ENCODE measurements at places on chromosomes 4 and X.

DNA sequence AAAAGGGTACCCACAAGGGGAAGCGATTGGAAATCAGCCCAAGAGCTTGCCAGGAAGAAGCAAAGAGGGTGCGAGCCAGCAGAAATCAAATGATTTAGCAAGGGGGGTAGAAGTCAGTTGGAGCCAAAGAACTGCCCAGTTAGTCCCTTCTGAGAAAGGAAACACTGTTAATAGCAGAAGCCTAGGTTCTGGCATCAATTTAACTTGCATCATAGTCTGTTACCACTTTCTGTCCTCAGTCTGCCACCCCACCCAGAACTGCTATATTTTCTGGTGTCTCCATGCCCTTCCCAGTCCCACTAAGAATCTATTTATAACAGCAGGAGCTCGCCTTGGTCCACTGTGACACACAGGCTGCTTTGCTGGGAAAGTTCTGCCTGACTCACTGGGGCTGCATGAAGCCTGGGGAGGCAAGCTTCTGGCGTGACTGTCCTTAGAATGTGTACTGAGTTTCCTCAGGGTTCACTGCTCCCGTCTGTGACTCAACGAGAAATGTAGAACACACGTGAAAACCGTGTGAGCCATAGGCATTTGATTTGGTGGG, 157.8 kb upstream of the TTC29 start:
- DNase-seq = no peak

- no peak for DNase-seq
These were observed 5.0 kb upstream of the ZRSR2 start for GRCh38 chrX:15785176-15785750.

GRCh38 chrX:9866633-9867032, 80.4 kb downstream of the SHROOM2 start:
- DNase-seq = no peak

DNA sequence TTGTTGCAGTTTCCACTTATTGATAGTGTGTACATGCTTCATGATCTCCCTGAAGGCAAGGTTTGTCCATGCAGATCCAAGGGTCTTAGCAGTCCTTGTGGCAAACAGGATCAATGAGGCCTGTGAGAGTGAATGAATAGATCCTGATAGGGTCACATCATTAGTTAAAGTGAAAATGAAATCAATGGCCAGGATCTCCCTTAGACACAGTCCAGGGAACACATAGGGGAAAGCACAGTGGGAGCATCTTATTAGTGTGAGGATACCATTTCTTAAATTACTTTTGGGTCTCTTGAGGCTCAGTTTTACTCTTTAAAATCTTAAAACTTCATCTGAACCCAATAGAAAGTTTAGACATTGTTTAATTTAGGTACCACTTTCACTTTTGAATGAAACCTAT, 59.3 kb downstream of the ARHGAP6 start:
- no peak for DNase-seq

- DNase-seq = no peak
These were observed 308.3 kb downstream of the DCHS2 start for GRCh38 chr4:154183264-154183663.

DNA sequence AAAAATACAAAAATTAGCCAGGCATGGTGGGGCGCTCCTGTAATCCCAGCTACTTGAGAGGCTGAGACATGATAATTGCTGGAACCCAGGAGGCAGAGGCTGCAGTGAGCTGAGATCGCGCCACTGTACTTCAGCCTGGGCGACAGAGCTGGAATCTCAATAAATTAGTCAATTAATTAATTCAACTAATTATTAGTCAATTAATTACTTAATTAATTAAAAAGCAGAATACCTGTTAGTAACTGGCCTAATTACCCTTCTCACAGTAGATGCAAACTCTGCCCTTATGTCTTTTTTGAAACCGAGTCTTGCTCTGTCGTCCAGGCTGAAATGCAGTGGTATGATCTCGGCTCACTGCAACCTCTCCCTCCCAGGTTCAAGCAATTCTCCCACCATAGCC, 261.2 kb downstream of the ASMT start:
- no peak for DNase-seq

DNA sequence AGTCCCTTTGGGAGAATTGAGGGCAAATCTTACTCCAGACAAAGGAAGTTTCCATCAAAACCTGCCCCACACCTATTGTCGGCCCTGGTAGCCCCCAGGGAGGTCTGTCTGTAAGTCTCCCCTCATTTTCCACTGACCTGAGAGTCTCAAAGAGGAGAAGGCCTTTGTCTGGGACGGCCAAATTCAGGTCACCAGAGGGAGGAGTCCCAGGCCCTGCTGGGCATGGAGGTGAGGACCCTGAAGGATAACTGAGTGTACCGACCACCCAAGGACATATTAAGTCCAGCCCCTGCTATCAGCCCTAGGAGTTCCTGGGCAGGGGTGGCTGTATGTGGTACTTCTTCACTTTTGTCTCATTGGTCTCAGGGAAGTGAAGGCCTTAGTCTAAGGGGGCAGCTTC, 229.9 kb downstream of the FGF13 start:
- DNase-seq = no peak

GRCh38 chrX:123277821-123278220, 93.7 kb downstream of the GRIA3 start:
- no peak for DNase-seq

DNA sequence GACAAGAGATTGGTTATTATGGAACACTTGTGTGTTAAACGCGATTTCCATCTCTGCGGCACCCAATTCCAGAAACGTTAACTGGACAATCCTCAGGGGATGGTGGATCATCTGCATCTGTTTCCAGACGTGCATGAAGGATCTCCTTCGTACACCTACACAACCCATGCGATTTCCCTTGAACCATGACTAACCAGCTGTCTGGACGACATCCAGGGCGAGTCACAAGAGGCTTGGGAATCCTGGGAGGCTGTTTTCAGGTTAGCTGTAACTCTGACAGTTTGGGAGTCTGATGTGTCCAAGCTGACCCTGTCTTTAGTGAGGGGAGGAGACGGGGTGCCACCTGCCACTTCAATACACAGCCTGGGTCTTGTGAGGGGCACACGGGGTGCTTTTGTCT, 84.5 kb downstream of the GATB start:
- no peak for DNase-seq

- no peak for DNase-seq
These were observed 13.8 kb downstream of the GEMIN8 start for GRCh38 chrX:14015941-14016340.

GRCh38 chr4:89129080-89129640, 17.8 kb downstream of the TIGD2 start:
- DNase-seq = no peak

GRCh38 chr4:2805712-2806389, 13.0 kb downstream of the SH3BP2 start:
- DNase-seq = no peak

DNA sequence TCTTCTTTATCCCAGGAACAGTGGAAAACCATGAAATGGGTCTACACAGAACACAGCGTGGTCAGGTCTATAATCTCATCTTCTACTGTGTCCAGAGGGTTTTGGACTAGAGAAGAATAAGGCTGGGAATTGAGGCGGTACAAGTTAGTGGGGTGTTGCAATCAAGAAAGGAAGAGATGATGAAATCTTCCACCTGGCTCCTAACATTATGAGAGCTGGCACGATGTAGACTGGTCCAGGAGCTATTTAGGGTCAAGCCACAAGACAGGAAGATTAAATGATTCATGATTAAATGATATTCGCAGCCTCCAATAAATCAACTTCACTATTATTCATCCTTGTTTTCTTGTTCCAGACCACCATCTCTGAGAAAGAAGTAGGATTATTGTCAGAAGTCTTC, 88.0 kb downstream of the ARSF start:
- DNase-seq = no peak

DNA sequence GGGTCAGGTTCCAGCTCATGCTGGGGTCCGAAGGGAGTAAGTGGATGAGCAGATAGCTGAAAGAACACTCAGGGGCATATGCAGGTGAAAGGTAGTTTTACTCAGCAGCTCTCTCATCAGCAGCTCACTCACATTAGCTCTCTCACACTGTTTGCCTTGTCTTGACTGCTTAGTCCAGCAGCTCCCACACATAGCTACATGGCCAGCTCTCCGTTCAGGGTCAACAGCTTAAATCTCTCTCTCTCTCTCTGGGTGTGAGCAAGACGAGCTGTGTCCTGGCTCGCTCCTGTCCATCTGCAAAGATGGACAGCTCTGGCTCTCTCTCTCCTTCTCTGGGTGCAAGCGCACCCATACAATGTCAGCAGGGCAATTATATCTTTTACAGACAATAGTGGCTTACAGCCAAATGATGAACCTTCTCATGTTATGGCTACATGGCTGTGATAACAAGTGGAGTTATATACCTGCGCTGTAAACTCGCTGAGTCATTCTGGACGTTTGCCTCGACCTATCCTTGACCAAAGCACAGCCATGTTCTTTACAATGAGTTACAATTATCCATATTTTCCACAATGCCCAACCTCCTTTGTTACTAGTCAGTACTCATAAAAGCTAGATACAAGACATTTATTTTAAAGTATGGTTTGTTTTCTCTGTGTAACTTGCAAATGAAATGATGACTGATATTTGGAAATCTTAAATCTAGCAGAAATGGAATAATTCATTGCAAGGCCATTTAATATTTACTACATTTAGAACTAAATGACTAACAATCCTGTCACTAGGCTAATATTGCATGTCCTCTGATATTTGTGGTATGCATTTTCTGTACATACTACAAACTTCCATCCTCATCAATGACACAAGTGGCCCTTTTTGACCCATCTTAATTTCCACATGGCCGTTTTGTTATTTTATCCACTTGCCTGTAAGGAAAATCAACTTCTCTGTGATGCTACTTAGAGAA, 9.3 kb downstream of the PAPSS1 start:
- DNase-seq = no peak

- no peak for DNase-seq
These were observed 228.1 kb downstream of the THOC2 start for GRCh38 chrX:123504630-123505270.

DNA sequence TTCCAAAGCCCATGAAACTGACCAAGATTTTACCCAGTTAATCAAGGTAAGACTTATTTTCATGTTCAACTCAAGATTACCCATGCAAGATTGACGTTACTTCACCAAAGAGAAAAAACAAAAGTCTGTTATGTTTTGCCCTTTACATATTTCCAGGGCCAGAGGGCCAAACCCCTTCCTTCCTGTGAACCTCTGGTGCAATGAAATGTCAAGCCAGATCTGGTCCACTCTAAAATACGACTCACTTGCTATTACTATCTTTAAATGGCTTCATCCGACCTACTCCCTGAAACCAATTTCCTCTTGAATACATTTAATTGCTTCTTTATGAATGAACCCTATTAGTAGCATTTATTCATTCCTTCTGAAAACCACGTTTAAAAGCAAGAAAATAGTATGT, 33.0 kb downstream of the TSPAN5 start:
- no peak for DNase-seq

DNA sequence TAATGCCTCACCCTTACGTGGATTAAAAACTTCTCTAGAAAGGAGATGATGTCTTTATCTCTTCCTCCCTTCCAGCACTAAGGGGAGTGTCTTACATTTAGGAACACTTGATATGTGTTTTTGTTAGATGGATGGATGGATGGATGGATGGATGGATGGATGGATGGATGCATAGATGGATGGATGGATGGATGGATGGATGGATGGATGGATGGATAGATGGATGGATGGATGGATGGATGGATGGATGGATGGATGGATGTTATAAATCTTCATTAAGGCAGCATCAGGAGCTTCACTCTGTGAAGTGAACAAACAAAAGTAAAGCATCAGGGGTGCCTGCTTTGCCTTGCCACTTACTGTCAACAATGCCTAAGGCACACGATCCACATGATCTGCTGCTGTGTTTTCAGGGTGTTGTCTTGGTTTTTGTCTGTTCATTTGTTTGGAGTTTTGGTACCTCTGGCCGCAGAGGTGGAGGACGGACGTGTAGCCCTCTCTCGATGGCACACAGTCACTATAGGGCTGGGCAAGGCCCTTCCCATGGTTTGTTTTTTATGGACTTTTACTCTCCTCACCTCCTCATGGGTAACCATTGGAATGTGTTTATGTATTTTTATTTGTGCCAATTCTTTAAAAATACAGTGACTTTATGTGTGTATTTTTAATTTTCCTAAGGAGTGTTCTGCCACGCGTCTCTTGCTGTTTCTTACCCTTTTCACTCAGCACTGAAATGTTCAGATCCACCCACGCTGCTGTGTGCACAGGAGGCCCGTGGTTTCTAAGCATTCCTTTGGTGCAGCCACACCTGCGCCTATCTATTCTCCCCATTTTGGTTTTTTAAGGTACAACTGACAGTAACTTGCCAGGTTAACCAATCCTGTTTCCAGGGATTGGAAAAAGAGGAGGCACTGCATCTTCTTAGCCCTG, 91.8 kb upstream of the ENPP6 start:
- peak; percentile 41 for DNase-seq

DNA sequence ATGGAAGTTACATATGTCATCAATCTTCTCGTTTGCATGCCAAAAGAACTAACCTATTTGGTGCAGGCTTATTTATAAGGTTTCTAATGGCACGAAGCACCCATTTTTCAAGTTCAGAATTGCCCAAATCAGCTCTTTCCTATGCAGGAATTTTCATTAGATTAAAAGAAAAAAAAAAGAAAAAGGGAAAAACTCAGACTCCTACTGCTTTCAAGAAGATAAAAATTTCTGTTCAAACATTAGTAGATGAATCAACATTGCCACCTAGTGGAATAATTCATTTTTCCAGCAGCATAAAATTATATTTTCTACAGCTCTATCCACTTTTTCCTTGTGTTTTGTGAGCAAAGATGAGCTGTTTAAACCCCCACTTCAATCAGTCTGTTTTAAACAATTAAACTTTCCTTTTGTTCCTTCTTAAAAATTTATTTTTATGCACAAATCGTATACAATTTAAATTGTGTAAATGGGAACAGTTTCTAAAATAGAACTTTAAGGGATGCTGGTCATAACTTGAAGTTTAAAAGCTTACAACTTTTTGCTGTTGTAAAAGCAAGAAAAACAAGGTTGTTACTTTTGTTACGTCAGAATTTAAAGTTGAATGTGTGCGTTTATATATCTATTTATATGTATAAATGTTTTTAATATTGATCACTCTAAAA, 309.9 kb downstream of the ARAP2 start:
- DNase-seq = no peak

DNA sequence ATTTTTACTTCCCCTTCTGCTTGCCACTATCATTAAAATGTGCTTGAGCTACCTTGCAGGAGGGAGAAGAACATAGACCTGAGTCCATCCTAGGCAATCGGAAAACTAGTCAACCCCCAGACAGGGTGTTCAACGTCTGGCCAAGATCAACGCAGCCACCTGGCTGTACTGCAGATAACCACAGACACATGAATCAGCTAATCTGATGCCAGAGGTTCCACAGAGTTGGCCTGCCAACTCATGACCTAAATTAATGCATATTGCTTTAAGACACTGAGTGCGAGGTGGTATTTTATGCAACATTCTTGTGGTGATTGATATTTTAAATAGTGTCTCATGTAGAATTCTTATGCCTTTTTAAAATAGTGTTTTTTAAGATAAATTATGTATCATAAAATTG, 1283.8 kb upstream of the PABPC4L start:
- no peak for DNase-seq

Measured in stimulated activated CD4-positive, alpha-beta T cell treated with anti-CD3 and anti-CD28 coated beads, Interleukin-4, amount 100 ng/mL, for 4 hours (primary cell).